ENCODE measurements at places on chromosomes 13 and 19.

- DNase-seq = no peak
Observed at GRCh38 chr13:40968416-40969000, 50.6 kb downstream of the ELF1 start.

GRCh38 chr13:27988520-27988919 is at the start of gene URAD:
Gene URAD, minus strand, starts transcription at chr13:27988693. Its CDS starts 56 bp downstream, at chr13:27988637.
- no peak for DNase-seq

GRCh38 chr13:71661921-71662320 is 205.1 kb downstream of the DACH1 start:
- no peak for DNase-seq

GRCh38 chr13:99883805-99884204 is 87.8 kb downstream of the ZIC5 start:
- DNase-seq = no peak

GRCh38 chr13:47858042-47859025 is 142.7 kb downstream of the SUCLA2 start:
- no peak for DNase-seq

GRCh38 chr19:29675650-29676186 is 10.5 kb downstream of the PLEKHF1 start:
- DNase-seq = no peak

DNA sequence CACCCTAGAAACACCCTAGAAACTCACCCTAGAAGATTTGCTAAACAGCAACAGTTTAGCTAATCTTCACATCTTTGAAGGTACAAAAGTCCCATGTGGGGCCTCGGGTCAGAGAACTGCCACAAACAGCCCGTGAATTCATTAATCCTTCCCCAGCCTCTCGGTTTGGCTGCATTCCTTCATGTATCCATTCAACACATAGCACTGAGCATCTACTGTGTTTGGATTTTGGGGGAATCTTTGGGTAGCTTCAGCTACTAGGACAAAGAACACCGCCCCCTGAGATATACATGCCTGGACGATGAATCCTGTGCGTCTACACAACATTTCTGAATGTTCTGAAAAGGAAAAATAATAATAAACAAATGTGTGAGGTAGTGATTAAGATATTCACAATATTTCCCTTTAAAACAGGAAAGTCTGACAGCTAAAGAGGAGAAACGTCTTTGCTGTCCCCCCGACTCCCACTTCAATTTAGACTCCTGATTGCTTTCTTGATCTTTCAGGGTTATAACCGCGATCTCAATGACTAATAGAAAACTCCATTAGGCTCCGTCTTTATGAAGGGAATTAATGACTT is 63.5 kb downstream of the ALOX5AP start:
- no peak for DNase-seq

- DNase-seq = no peak
Observed at GRCh38 chr13:79995334-79995733, 345.6 kb downstream of the SPRY2 start.

GRCh38 chr13:92560883-92561282 is 665.7 kb upstream of the GPC6 start:
- DNase-seq = no peak

DNA sequence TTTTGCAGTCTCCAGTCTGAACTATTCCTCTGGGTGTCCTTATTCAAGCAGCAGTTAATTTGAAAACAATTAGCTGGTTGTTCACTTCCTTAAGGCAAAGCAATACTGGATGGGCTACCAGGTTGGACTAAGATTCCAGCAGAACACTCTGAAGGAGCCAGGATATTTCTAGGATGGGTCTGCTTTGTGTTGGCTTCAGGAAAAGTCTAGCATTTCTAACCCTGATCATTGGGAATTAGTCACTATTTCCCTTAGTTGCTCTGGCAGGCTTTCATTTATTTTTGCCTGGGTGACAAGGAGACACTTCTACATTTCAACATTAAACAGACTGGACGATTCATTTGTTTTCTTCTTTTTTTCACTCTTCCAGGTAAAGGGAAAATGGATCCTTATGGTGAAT is 228.4 kb downstream of the ENOX1 start:
- no peak for DNase-seq
